ENCODE measurements at places on chromosomes 13 and 19.
A peak's percentile ranks its signal among the peaks of the same experiment; 100 is the strongest.

GRCh38 chr19:15285896-15286591, 46.3 kb downstream of the BRD4 start:
- no peak for DNase-seq

- no peak for DNase-seq
These were observed 39.6 kb downstream of the INSR start for GRCh38 chr19:7254590-7254989.

DNA sequence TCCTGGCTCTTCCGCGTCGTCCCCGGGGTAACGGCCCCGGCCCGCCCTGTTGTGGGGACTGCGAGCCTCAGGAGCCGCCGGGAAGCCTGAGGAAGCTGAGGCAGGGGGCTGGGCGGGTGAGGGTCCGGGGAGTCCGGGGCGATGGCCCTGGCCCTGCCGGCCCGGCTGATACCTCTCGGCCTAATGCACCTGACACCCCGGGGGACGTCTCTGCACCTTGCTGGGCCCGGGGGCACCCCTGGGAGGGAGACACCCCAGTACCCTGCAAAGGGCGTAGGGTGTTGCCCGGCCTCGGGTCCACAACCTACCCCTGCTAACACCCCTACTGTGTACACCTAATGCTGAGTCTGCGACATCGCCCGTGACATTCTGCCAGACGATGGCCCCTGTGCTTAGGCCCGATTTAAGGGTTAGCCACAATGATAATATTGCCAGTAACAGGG, 410 bp downstream of the PIN1 start:
- no peak for DNase-seq

DNA sequence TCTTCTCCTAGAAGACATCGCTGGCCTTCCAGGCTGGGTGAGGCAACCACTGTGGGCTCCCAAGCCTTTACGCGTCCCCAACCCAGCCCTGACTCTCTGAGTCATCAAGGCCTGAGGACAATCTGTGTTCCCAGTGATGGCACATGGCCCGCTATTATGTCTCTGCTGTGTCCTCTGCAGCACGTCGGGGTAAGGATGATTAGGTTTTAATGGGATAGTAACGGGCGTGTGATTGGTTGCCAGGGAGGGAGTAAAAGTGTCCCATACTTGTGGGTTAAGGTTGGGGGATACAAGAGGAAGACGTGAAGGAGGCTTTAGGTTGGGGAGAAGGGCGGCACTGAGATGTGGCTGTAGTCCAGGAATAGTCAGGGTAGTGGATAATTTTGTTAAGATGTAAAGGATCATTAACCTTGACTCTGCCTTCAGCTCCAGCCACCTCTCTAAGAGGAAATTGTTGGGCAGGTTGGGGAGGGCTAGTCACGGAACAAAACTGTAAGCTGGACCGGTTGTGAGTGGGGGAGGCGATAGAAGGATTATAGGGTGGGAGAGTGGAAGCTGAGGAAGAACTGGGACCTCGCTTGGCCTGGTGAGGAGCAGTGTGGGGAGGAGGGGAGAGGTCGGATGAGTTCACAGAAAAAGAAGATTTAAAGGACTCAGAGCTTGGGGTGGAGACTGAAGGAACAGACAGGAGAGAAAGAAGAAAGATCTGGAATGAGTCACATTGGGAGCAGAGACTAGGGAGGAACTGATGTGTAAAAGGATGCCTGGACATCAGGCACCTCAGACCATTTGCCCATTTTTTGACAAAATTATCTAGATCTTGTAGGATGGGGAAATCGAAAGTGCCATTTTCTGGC, 27.9 kb upstream of the IGFL1 start:
- DNase-seq = peak; percentile 76

DNA sequence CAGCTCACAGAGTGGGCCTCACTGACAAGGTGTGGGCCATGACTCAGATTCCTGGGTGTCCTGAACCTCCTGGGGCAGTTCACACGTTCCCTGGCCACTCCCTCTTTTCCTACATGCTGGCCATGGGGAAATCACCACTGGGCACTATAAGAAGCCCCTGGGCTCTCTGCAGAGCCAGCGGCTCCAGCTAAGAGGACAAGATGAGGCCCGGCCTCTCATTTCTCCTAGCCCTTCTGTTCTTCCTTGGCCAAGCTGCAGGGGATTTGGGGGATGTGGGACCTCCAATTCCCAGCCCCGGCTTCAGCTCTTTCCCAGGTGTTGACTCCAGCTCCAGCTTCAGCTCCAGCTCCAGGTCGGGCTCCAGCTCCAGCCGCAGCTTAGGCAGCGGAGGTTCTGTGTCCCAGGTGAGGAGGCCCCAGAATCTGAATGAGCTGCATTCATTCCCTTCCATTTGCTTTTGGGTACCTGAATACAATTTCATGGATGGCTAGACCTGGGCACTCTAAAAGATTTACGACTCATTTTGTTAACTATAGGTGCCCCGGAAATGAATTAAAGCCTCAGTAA, at the start of gene OLFM4:
OLFM4 (plus strand) TSS at position 177 of the 567 bp plus-strand sequence; CDS start at position 201, 24 bp downstream.
- no peak for DNase-seq

DNA sequence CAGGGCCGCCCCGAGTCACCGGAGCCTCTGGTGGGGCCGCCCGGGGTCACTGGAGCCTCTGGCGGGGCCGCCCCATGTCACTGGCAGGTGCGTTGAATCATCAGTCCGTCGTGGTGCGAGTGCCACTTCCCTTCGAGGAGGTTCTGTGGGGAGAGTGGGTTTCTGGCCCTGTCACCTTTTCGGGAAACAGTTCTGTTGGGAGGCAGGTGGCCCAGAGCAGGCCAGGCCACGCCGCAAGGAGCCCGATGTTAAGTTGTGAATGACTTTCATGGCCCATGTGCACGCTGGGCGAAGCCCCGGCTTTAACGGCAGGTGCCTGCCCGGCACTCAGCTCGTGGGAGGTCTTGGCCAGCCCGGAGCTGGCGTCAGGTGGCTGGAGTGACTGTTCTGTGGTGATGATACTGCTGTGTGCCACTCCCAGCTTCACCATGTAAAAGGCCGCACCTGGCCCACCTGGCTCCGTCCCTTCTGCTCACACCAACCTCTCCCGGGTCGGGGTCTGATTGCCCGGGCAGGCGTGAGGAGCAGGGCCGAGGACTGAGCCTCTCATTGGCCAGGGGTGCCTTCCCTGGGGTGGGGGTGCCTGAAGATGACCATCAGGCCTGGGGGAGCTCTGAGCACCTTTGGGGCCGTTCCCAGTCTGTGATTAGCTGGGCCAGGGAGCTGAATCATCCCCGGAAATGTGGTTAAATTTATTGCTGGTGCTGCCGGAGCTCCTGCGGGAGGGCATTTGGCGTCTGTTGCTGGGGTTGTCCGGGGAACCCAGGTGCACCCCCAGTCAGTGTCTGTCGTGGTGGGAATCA, 29.2 kb downstream of the CSNK1G2 start:
- no peak for DNase-seq

DNA sequence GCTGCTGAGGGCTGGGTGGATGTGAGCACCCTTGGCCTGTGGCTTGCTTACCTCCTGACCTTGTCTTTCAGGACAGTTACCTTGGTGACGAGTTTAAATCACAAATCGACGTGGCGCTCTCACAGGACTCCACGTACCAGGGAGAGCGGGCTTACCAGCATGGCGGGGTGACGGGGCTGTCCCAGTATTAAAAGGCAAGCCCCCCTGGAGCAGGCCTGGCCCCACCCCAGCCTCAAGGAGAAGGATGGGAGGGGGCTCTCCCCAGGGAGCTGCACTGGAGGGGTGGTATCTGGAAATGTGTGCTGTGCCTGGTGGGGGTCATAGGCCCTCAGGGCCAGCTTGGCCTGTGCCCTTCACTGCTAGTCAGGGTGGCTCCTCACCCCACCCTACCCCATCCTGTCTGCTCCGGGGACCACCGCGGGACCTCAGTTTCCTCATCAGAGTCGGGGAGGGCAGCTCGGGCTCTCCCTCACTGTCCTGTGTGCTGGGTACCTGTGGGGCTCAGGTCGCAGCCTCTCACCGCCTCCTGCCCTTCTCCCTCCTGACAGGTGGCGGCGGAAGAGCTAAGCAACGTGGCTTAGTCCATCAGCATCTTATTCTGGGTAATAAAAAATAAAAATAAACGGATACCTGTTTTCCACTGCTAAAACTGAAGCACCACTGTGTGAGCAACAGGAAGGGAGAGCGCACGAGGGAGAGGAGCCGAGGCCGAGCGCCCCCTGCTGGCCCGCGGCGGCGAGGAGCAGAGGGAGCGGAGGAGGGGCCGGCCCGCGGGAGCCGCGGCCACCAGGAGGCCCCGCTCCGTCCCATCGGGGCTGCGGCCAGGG, 29.8 kb downstream of the CERS1 start:
- DNase-seq = peak; percentile 80

DNA sequence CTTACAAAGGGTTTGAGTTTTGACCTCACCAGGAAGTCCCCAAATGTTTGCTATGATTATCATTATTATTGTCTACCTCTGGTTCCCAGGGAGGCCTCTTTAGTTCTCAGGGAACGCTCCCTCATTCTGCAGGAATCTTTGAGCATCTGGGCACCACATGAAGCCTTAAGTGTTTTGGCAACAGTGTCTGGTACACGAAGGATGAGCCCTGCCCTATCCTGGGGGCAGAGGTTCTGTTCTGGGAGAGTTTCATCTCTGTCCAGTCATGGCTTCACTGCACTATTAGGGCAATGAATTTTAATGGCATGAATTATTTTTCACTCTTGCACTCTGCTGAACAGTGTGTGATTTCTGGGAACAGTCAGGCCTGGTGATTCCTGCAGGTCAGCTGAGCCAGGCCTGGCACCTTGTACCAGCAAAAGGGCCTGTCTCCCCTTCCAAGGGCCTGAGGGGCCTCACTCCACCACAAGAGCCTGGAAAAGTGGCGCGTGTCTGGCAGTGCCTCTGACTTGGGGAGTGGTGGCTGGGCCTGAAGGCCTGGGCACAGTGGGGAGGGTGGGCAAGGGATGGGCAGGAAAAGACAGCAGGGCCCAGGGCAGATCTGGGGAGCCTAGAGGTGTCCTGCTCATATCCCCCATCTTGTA, 4.6 kb downstream of the FAM187B start:
- DNase-seq = no peak

DNA sequence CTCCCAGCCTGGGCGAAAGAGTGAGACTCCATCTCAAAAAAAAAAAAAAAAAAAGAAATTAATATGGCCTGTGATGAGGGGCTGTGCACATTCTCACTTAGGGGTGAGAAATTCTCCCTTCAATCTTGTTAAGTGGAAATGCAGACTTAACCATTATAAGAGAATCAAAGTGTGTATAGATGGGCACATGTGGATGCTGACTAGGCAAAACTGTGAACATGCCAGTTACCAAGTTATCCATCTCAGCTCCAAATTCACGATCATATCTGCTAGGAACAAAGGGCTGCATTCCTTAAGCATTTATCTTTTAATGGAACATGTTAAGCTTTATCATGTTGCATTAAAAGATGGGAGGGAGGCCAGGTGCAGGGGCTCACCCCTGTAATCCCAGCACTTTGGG, 4.3 kb downstream of the ZNF560 start:
- DNase-seq = no peak

DNA sequence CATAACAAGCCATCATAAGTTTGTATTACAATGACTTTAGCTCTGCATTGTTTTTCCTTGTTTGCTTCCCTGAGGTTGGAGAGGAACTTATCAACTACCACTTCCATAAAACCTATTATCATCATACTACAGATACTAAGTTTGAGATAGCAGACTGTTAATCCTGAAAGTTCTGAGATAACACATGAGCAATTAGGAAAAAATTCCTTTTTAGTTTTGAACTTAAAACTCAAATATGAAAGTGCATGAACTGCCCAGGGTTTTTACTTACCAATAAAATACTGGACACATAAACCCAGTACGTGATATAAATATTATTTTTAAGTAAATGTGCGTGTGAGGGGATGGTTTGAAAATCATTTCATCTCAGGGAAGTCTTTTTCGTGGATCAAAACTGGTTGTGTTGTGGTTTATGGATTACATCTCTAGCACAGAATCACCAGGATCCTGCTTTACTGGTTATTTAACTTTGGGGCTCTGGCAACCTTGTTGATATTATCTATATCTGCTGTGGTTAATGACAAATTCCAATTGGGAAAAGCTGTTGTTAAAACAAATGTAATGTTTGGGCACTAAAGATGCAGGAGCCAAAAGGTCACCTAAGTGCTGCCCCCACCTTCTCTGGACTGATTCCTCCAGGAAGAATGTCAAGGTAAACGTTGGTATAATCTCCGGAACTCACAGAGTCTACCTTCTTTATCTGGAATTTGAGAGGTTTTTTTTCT, 12.4 kb downstream of the CDX2 start:
- no peak for DNase-seq

DNA sequence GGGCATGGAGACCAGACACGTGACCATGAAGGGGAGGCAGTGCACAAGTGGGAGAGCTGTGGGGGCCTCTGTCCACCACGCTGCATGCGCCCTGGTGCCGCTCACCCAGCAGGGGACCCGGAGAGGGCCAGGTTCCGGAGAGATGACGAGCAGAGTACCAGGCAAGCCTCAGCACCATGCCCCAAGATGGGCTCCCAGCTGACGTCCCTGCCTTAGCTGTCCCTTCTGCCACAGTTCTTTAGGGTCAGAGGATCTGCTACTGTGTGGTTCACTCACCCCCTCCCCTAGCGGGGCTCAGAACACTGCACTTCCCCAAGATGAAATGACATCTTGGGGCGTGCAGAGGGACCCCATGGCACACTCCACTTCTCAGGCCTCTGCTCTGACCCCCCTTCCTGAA, 9.6 kb upstream of the PRKD2 start:
- no peak for DNase-seq

- DNase-seq = no peak
These were observed 36.5 kb downstream of the SIPA1L3 start for GRCh38 chr19:37943480-37943879.

- DNase-seq = no peak
These were observed 84.8 kb downstream of the PCDH17 start for GRCh38 chr13:57716295-57716694.

GRCh38 chr19:7909471-7910067, 5.1 kb upstream of the TGFBR3L start:
- no peak for DNase-seq

DNA sequence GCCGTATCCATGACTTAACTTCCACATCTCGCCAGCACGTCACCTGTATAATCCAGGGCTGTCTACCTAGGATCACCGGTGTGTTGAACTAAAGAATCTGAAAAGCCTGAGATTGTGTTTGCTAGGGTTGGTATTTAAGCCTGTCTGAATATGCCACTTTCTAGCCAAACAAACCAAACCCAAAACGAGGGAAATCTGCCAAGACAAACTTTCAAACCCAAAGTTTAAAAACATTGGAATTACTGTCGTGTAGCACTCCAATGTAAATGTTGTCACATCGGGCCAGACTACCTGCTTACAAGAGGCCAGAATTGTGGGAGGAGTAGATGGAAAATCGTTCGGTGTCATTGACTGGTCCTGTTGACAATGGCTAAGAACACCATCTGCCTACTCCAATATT, 747.8 kb downstream of the EFNB2 start:
- DNase-seq = no peak

DNA sequence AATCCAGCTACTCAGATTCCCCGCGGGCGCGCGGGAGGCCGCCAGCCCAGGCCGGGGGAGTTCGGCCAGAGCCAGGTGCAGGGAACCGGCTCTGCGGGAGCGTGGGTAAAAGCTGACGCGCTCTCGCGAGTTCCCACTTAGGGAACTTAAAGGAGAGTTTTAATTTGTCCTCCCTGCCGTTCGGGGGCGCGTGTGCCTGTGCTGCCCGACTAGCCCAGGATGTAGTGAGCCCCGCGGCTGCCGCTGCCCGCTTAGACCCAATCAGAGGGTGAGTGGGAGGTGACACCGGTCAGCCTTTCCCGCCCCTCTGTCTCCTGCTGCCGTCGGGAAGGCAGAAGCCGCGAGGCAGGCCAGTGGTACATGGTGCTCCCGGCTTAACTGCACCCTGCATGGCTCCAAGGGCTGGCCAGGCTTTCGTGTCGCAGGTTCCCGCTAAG, 36.0 kb upstream of the NEK3 start:
- DNase-seq = no peak

- DNase-seq = no peak
These were observed 56.6 kb downstream of the CELF5 start for GRCh38 chr19:3281026-3281425.
